Pulmonary artery endothelial cell (primary cell): ENCODE measurements at places on chromosomes 7 and 10. TPM values are rescaled to one million over a fixed set of nuclear protein-coding genes. Genes with fewer than 3 reads are reported as not detected.

- no peak for DNase-seq
Measured at GRCh38 chr7:121610243-121610642, 214.1 kb upstream of the FAM3C start.

DNA sequence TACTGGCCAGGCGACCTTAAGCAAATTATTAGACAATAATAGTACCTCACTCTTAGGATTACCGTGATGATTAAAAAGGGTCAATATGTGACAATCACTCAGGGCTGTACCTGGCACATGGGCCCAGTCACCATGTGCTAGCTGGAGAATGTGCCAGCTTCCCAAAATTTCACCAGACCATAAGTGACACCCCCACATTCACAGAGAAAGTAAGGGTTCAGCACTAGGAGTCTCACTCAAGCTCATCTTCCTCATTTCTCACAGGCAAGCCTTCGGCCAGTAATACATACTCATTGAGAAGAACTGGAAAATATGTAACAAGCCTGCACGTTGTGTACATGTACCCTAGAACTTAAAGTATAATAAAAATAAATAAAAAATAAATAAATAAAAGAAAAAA is 22.4 kb upstream of the C10orf71 start:
- DNase-seq, result no peak

DNA sequence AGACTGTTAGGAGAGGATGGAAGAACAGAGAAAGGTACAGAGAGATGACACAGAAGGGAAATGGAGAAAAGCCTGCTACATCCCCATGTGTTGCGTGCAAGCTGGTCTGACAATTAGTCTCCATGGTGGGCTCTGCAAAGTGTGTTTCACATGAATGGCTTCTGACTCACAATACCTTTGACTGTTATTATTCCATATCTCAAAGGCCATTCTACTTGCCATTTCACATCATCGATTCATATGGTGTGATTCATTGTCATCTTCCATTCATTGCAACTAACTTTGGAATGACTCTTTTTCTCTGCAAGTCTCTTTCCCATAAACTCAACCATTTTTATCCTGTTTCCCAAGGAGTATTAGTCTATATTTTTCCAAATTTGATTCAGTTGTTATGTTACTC is 208.9 kb upstream of the INHBA start:
- DNase-seq, result no peak

DNA sequence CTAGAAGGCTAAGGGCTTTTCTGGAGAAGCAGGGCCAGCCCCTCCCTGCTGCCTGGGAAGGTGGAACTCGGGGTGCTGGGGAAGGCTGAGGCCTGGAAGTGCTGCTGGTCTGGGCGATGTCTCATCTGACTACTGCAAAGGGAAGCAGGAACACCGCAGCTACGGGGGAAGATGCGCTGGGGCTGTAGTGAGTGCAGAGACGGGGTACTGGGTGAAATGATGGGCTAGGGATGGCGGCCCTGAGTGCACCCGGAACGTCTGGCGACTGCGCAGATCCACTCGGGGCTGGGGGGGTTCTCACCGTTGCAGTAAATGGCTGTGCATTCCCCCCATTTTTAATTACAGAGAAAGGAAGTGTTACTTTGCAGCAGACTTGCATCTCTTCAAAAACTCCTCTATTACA is 195.4 kb upstream of the ADARB2 start:
- no peak for DNase-seq

DNA sequence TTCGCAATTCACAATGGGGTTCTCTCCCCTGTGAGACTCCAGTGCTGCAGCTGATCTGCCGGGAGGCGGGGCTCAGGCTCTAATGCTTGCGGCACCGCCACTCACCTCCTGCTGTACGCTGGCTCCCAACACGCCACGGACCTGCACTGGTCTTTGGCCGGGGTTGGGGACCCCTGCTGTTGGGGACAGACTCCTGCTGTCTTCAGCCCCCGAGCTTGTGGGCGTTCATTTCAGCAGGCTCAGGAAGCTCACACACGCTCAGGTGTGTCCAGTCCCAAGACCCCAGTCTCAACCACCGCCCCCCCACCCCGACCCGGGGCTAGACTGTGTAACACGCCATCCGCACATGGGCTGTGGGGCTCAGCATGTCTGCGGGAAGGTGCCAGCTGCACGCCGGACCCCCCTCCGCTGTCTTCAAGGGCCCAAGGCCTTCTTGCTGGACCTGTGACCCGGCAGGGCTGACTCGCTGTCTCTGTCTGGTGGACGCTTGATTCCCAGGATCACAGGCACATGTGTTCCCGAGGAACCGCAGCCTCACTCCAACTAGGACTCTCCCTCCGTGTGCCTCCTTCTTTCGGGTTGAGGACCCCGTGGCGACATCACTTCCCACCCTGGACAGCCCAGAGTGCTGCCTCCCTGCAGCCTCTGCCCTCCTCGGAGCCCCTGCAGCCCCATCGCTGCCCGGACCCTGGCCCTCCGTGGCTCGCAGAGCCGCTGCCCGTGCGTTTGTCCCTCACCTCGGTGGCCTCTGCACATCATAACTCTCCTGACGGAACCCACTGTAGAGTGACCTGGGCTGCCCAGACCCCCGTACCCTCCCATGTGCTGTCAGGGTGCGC is 106.4 kb downstream of the DNAJB6 start:
- DNase-seq, result no peak

The HABP2 gene
- total RNA-seq, result not detected in 2 replicates
